ENCODE measurements at places on chromosomes 2 and 18. TPM values are rescaled to one million over a fixed set of nuclear protein-coding genes. Genes with fewer than 3 reads are reported as not detected.

- DNase-seq = no peak
Measured at GRCh38 chr18:39951142-39951720, 2003.8 kb upstream of the PIK3C3 start.

- DNase-seq = no peak
Measured at GRCh38 chr2:99088017-99088416, 53.5 kb upstream of the C2orf15 start.

GRCh38 chr2:180657054-180657453, 323.4 kb upstream of the UBE2E3 start:
- DNase-seq = no peak

- no peak for DNase-seq
Measured at GRCh38 chr2:161407597-161407996, 8.5 kb upstream of the TBR1 start.

DNA sequence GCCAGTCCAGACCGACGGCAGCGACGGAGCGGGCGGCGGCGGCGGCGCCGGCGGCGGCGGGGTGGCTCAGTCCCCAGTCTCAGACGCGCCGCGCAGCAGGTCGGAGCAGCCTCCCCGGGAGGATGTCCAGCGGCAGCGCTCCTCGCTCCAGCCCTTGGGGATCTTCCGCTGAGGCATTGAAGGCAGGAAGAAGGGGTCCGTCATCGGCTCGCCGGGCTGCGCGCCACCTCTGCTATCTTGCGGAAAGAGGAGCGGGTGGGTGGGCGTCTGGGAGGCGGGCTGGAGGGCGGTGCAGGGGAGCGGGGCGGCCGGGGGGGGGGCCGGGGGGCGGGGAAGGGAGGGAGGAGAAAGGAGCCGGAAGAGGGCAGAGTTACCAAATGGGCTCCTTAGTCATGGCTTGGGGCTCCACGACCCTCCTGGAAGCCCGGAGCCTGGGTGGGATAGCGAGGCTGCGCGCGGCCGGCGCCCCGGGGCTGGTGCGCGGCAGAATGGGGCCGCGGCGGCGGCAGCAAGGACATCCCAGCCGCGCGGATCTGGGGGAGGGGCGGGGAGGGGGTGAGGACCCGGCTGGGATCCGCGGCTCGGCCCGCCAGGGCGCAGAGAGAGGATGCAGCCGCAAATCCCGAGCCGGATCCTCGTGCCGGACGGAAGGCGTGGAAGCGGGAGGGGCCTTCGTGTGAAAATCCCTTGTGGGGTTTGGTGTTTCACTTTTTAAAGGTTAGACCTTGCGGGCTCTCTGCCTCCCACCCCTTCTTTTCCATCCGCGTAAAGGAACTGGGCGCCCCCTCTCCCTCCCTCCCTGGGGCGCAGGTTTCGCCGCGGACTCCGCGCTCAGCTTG, at the start of gene NETO1:
Gene NETO1, minus strand, starts transcription at position 242 of the 839 bp plus-strand sequence. CDS start 696 bp downstream, outside the sequence.
- no peak for DNase-seq

- no peak for DNase-seq
Measured at GRCh38 chr2:21005700-21006422, 38.0 kb downstream of the APOB start.

Gene RUFY4
- 0.38 TPM for total RNA-seq

DNA sequence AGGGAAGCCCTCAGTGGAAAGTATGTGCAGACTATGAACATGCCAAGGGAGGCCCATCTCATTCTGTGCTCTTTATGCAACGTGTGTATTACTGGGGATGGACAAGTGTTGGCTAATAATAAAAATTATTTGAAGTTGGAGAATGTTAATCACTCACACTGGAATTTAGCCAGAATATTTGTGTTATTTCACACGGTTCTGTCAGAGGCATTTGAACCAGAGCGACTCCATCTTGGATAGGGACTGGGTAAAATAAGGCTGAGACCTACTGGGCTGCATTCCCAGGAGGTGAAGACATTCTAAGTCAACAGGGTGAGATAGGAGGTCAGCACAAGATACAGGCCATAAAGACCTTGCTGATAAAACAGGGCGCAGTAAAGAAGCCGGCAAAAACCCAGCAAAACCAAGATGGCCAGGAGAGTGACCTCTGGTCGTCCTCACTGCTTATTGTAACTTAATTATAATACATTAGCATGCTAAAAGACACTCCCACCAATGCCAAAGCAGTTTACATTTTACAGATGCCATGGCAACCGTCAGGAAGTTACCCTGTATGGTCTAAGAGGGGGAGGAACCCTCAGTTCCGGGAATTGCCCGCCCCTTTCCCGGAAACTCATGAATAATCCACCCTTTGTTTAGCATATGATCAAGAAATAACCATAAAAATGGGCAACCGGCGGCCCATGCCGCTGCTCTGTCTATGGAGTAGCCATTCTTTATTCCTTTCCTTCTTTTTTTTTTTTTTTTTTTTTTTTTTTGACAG, 2.6 kb upstream of the FZD5 start:
- DNase-seq = no peak

DNA sequence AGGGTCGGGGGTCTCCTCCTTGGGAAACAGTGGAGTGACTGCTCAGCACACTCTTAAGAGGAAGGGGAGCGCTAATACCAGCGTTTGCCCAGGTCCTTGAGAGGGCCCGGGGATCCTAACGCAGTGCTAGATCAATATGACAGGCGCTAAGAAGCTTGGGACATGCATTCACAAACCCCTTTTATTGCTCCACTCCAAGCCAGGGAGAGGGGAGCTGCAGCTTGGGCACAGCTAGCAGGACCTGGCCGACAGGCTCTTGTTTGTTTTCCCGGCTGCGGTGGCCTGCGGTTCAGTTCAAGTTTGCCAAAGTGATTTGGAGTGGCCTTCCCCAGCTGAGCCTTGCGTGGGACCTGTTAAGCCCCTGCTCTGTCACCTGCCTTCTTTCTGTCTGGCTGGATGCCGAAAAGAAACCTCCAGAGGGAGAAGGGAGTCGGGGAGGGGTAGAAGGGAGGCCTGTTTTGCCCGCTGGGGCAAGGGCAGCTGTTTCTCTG, 152.1 kb downstream of the GLI2 start:
- no peak for DNase-seq

GRCh38 chr2:83650898-83651297, 808.2 kb downstream of the SUCLG1 start:
- DNase-seq = no peak

GRCh38 chr2:28601616-28602015, 105.8 kb downstream of the PLB1 start:
- DNase-seq = no peak

- DNase-seq = no peak
Measured at GRCh38 chr18:22466608-22467395, 49.1 kb upstream of the CTAGE1 start.

DNA sequence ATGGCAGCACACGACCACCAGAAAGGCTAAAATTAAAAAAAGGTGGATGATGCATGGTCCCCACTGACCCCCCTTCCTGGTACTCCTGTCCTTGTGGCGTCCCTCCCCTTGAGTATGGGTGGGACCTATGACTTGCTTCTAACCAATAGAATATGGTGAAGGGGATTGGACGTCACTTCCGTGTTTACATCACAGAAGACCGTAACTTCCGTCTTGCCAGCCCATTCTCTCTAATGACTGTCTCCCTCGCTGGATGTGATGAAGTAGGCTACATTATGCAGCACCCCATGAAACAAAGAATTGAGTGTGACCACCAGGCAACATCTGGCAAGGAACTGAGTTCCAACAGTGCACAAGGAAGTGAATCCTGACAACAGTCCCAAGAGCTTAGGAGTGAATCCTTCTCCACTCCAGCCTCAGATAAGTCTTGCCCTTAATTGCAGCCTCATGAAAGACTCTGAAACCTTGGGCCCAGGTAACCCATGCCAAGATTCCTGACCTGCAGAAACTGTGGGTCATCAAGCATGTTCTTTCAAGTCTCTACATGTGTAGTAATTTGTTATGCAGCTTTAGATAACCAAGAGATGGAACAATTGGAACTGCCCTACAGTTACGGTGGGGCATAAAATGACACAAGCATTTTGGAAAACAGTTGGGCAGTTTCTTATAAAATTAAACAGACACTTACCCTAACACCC, 80.1 kb upstream of the NPAS2 start:
- DNase-seq = no peak

Gene LAMA1
- 0.05 TPM for total RNA-seq

Gene ECEL1
- total RNA-seq = 0.19 TPM

GRCh38 chr2:137208431-137208891, 443.1 kb downstream of the THSD7B start:
- DNase-seq = no peak

GRCh38 chr2:47109007-47109375, 46.1 kb downstream of the STPG4 start:
- no peak for DNase-seq

DNA sequence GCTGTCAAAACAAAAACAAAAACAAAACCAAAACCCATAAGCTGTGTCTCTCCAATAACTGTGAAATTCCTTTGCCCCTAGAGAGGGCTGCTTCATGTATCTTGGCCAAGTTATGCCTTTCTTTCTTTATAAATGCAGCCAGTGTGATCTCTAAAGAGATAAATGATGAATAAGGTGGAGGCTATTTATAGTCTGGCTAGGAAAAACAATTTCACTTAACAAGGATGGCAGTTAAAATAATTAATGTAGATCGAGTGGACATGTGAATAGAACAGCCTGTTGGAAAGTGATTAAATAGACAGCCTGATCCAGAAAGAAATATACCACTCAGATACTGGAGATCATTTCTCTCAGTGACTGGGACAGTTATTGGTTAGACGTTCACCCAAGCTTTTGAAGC, 1666.9 kb upstream of the CELF4 start:
- DNase-seq = no peak

GRCh38 chr2:33785201-33786106, 186.4 kb upstream of the FAM98A start:
- no peak for DNase-seq

Gene SLC5A7
- total RNA-seq = not detected

DNA sequence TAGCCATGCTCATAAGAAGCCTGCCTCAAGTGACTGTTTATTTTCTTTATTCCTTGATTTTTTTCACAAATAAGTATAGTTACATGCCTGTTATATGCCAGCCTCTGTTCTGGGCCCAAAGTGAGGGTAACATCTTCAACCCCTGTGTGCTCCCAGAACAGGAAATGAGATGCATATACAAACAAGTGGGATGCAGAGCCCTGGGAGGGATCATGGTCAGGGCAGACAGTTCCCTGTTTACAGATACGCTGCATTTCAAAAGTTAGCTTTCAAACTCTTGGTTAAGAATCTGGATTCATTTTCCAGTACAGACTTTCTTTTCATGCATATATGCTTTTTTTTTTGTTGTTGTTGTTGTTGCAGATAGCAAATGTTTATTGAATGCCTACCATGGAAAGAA, 24.4 kb downstream of the GPR39 start:
- DNase-seq = no peak

- no peak for DNase-seq
Measured at GRCh38 chr2:63590626-63591408, 2.1 kb downstream of the MDH1 start.

GRCh38 chr2:20054119-20054518, 2.7 kb upstream of the LAPTM4A start:
- DNase-seq = no peak

- DNase-seq = no peak
Measured at GRCh38 chr2:224875841-224876240, 159.7 kb upstream of the CCDC195 start.

DNA sequence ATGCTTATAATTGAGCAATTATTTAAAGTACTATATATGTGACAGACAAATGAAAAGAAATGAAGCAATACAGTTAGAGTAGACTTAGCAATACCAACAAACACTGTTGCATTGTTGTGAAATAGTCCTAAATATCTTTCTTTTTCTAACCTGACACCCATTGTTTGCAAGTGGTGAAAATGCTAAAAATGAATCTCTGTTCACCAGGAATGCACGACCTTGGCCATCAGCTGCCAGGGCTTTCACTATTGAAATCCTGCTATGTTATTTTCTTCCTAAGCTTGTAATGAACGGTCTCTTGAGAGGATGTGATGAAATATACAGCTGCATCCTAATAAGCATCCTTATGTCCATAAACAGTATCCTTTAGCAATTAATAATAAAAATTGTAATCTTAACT, 136.2 kb upstream of the MGAT5 start:
- no peak for DNase-seq

DNA sequence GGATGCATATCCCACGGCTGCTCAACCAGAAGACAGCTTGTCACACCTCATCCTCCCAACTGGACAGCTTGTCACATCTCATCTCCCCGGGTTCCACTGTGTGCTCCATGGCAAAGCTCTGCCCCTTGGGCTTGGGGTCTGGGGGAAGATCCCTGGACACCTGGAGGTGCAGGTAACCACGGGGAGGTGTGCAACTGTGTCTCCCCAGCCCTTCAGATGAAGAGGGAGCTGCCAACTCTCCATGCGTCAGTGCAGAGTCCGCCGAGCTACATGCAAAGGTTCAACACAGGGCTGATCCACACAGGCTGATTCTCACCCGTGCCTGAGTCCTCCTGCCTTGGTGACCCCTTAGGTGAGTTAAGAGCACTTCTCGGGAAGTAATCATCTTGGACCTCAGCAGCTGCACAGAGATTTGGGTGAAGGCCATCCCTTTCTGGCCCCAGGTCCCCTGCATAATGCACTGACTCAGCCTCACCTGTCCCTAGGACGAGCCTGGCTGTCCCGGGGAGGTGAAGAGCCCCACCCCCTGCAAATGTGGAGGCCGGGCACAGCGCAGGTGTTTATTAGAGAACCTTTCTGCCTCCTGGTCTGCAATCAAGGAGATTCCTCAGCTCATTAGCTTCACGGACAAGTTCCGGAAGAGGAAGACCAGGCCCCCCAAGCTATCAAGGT, 157.9 kb downstream of the PXDN start:
- no peak for DNase-seq

Gene GRB14
- not detected for total RNA-seq

Gene STAT4
- 46.0 TPM for total RNA-seq

DNA sequence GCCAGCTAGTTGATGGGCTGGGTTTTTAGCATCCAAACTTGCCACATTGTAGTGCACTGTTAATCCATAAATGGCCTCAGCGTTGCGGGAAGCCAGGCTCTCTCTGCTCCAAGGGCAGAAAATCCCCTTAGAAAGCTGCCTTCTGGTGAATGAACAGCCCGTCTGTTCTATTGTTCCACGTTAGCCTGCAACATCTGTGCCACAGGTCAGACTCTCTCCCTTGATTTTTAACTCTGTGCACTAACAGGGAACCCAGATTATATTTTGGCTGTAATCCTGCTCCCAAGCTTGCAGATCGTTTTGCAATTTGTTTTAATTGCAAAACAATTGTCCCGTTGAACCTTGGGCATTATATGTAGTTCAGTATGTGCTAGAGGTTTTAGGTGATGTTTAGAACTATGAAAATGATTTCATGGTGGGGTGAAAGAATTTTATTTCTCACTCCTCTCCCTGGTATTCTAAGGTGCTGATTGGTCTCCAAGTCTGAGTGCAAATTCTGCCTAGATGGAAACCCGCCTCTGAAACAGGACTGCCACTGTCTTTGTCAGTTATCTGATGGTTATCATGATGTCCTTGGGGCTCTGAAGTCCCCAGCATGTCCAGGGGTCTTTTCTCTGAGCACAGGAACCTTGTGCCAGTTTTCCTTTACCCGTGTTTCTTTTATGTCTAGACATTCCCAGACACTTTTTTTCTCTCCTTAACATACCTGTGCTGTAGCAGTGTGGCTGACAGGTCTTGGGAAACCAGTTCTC, 106.6 kb downstream of the MAP4K4 start:
- no peak for DNase-seq

Data from activated T-cell treated with anti-CD3 and anti-CD28 coated beads, Interleukin-2, amount 50 U/mL, for 4 hours (primary cell).